ENCODE measurements at places on chromosomes 12 and 14. TPM values are rescaled to one million over a fixed set of nuclear protein-coding genes. Genes with fewer than 3 reads are reported as not detected.

The C1R gene
- 2.5 TPM for total RNA-seq

The RASSF9 gene
- 1.1 TPM for total RNA-seq

The AJUBA gene
- total RNA-seq = 44.1 TPM

The MAP3K9 gene
- total RNA-seq = not detected

The GPX2 gene
- total RNA-seq = not detected

The GPATCH2L gene
- total RNA-seq = 36.3 TPM

The OASL gene
- total RNA-seq = 7.7 TPM

The ZFYVE26 gene
- total RNA-seq = 22.8 TPM

The POTEG gene
- total RNA-seq = not detected

The PPP1R36 gene
- total RNA-seq = not detected

The SNRNP35 gene
- 18.7 TPM for total RNA-seq

The NKX2-1 gene
- not detected for total RNA-seq

The KLRK1 gene
- not detected for total RNA-seq

The CLEC2D gene
- total RNA-seq = 1.4 TPM

The GALNT16 gene
- 0.34 TPM for total RNA-seq

The PROX2 gene
- total RNA-seq = not detected

The TUBA1B gene
- total RNA-seq = 3,914 TPM

The CFAP251 gene
- total RNA-seq = 5.5 TPM

The LRRIQ1 gene
- total RNA-seq = 0.47 TPM

The ZNF268 gene
- total RNA-seq = 17.6 TPM

The TMTC2 gene
- total RNA-seq = 6.9 TPM

The DAAM1 gene
- total RNA-seq = 11.4 TPM

The IFNG-AS1 gene
- not detected for total RNA-seq

The CLEC4D gene
- not detected for total RNA-seq

The MYH6 gene
- 0.05 TPM for total RNA-seq

The TSPAN19 gene
- not detected for total RNA-seq

The IGFBP6 gene
- 222 TPM for total RNA-seq

The TMPO gene
- total RNA-seq = 114 TPM

The ENDOU gene
- total RNA-seq = not detected

The ADCY4 gene
- 26.8 TPM for total RNA-seq

The CD163L1 gene
- total RNA-seq = 1.7 TPM

The C3AR1 gene
- total RNA-seq = 0.30 TPM

The PSMA6 gene
- 322 TPM for total RNA-seq

The PRICKLE1 gene
- 11.1 TPM for total RNA-seq

The OR6C3 gene
- total RNA-seq = not detected

The CDK4 gene
- 235 TPM for total RNA-seq

The HSPB8 gene
- total RNA-seq = 19.1 TPM

The BDKRB1 gene
- not detected for total RNA-seq

The ERBB3 gene
- total RNA-seq = not detected
